M059J (cell line): ENCODE measurements at places on chromosomes 5 and 9. TPM values are rescaled to one million over a fixed set of nuclear protein-coding genes. Genes with fewer than 3 reads are reported as not detected.
A peak's percentile ranks its signal among the peaks of the same experiment; 100 is the strongest.

DNA sequence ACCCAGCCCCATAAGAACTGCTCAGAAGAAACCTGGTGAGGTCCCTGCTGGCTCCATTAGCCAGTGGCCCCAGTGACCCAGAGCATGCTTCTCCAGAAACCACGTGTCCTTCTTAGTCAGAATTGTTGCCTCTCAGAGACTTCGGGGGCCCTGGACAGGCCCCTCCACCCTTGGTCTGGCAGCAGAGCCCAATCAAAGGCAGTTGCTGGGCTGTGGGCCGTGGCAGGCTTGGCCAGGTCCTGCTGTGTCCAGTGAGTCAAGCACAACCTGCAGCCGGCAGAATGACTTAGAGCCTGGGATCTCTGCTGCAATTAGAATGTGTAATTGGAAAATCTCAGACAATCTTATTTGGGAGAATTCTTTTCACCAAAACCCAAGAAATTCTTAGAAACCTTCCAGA is 502.0 kb upstream of the KLF4 start:
- DNase-seq: no peak

DNA sequence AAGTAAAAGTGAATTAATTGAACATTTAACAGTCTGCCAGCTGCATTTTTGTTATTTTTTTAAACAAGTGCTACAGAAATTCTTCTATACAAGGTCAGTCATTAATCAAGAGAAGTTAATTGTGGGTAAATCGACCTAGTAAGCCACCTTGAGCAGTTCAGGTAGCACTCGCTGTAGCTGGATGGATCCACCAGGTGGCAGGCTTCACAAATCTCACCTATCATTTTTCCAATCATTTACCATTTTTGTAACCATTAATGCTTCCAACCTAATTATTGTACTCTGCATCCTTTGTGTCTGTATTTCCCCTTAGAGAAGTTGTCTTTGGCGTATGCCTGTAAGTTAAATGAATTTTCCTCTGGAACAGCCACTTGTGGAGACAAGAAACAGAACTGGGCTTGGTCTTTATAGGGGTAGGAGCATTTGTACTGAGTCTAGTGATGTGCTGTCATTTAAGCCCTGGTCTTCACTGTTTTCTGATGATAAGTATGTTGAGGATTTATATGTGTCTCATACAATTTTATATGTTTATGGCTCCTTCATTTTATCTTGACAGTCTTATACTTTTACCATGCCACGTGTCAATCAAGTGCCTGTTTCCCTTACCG is 39.5 kb downstream of the CD180 start:
- DNase-seq: peak; percentile 33

GRCh38 chr9:109444771-109445320 is 53.3 kb downstream of the PTPN3 start:
- DNase-seq: no peak

DNA sequence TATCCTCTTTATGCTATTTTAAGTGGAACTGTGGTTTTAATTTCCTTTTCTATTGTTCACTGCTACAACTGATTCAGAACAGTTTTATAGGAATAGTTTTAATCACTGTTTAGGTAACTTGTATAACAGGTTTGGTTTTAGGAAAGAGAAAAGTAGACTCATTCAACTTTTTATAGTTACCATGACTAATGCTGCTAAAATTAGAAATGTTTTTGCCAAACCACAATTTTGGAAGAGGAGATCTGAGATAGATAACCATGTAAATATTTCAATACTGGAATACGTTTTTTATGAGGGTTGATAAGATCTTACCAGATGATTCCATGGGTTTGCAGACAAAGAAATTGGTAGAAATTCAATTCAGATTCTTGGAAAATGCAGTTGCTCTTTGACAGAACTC is 404.6 kb upstream of the ARRDC3 start:
- peak; percentile 79 for DNase-seq

GRCh38 chr9:22307013-22307711 is 139.5 kb upstream of the DMRTA1 start:
- peak; percentile 80 for DNase-seq

DNA sequence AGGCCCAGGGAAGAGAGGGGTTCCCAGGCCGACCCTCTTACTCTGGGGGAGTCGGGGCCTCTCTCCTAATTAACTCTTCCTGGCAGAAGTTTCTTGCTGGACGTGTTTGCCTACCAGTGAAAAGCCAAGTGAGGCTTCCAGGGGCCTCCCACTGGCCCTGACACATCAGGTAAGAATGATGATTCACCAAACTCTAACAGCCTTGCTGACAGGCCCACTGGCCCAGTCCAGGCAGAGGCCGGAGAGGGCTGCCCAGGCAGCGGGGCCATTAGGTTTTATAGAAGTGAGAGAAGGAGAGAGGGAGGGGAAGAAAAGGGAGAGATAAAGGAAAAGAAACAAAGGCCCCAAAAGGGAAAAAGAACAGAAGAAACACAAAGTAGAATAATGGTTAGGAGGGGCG is 50.8 kb upstream of the FOXE1 start:
- DNase-seq: peak; percentile 92

GRCh38 chr5:37715992-37716391 is 123.8 kb downstream of the GDNF start:
- DNase-seq: no peak

PTTG1 gene
- total RNA-seq: 1,224 and 1,388 TPM in 2 replicates

KIF3A gene
- 4.7 and 5.5 TPM in 2 replicates for total RNA-seq

TMEM171 gene
- 0.64 and 2.1 TPM in 2 replicates for total RNA-seq

CER1 gene
- total RNA-seq: not detected in 2 replicates

ADRA1B gene
- total RNA-seq: 1.4 and 1.8 TPM in 2 replicates

ZNF622 gene
- total RNA-seq: 25.9 and 49.3 TPM in 2 replicates
